Stimulated activated effector memory CD8-positive, alpha-beta T cell treated with anti-CD3 and anti-CD28 coated beads, Interleukin-12 subunit alpha, Interleukin-12 subunit beta, amount 100 ng/mL, for 72 hours (primary cell): ENCODE measurements at places on chromosomes 12 and 14.
A peak's percentile ranks its signal among the peaks of the same experiment; 100 is the strongest.

- DNase-seq = no peak
Observed at GRCh38 chr12:121794534-121795033, 1.1 kb upstream of the RHOF start.

DNA sequence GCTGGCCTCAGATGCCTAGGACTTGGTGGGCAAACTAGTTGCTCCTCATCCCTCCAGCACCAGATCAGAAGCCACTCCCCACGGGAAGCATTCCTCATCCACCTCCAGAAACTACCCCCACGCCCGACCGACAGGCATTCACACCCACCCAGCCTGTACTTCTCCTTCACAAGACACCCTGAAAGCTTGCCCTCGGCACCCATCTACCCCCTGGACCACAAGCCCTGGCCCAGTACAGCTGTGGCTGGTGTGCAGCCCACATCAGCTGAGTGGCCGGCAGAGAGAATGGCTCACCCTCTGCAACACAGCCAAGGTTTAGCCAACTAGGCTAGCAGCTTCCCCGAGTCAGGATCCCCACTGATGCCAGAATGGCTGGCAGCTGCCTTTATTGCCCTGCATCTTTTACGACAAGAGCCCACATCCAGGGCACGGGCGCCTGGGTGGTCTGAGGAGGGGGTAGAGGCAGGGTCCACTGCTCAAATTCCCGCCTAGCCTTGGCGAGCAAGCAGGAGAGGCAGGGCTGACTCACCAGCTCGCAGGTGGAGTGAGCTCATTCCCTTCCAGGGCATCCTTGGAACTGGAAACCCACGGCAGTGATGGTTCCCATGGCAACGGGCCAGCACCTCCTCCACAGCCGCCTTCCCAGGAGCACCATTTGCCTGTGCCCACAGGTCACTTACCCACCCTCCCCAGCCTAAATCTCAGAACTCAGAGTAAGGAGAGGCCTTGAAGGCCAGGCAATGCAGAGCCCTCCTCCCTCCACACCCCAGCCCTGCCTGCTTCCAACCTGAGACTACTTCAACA is 17.1 kb downstream of the ACTN1 start:
- DNase-seq = no peak

- peak; percentile 73 for DNase-seq
Observed at GRCh38 chr12:69330475-69331473, 17.4 kb upstream of the LYZ start.

DNA sequence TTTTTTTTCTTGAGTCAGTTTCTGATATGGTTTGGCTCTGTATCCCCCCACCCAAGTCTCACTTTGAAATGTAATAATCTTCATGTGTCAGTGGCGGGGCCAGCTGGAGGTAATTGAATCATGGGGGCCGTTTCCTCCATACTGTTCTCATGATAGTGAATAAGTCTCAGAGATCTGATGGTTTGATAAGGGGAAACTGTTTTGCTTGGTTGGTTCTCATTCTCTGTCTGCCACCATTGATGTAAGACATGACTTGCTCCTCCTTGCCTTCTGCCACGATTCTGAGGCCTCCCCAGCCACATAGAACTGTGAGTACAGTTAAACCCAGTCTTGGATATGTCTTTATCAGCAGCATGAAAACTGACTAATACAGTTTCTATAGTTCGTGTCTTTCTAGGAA is 42.9 kb downstream of the WNK1 start:
- DNase-seq = peak; percentile 75

DNA sequence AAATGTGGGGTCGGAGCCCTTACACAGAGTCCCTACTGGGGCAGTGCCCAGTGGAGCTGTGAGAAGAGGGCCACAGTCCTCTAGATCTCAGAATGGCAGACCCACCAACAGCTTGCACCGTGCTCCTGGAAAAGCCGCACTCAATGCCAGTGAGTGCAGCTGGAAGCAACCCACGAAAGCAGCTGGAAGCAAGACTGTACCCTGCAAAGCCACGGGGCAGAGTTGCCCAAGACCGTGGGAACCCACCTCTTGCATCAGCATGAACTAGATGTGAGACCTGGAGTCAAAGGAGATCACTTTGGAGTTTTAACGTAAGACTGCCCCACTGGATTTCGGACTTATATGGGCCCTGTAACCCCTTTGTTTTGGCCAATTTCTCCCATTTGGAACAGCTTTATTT is 12.3 kb downstream of the GTF2A1 start:
- no peak for DNase-seq

GRCh38 chr14:101460986-101461750 is 100.1 kb upstream of the DIO3 start:
- DNase-seq = no peak

DNA sequence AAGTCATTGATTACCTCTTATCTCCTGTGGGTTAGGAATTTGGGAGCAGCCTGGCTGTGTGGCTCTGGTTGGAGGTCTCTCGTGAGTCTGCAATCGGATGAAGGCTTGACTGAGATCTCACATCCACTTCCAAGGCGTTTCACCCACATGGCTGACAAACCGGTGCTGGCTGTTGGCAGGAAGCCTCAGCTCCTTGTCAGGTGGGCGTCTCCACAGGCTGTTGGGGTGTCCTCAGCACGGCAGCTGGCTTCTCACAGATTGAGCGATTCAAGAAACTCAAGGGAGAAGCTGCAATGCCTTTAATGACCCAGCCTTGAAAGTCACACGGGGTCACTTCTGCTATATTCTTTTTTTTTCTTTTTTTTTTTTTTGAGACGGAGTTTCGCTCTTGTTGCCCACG is 28.6 kb upstream of the CORO1C start:
- no peak for DNase-seq

DNA sequence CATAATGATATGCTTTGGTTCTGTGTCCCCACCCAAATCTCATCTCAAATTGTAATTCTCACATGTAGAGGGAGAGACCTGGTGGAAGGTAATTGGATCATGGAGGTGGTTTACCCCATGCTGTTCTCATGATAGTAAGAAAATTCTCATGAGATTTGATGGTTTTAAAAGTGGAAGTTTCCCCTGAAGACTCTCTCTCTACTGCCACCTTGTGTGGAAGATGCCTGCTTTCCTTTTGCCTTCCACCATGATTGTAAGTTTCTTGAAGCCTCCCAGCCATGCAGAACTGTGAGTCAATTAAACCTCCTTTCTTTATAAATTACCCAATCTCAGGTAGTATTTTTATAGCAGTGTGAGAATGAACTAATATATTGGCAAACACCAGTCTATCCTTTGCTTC is 260.4 kb upstream of the PPFIA2 start:
- no peak for DNase-seq

- DNase-seq = no peak
Observed at GRCh38 chr12:124980098-124980892, 8.6 kb downstream of the DHX37 start.

GRCh38 chr12:109394891-109395290 is 47.2 kb downstream of the MYO1H start:
- no peak for DNase-seq

DNA sequence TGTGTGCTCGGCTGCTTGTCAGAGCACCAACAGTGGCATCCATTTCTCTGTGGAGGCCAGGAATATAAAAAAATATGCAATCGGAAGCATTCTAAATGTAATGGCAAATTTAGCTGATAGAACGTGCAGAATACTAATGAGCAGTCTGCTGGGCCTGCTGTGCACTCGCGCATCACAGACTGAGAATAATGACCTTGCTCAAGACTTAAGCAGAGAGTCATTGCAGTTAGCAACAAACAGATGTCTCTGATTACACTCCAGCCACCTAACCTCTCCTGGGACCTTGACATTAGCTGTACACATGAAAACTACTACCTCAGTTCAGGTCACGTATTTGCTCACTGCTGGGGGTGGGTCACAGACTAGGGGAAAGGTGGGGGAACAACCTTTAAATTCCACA is 269.2 kb upstream of the DAAM1 start:
- DNase-seq = no peak

GRCh38 chr12:65800937-65801336 is 23.3 kb upstream of the HMGA2 start:
- DNase-seq = no peak

DNA sequence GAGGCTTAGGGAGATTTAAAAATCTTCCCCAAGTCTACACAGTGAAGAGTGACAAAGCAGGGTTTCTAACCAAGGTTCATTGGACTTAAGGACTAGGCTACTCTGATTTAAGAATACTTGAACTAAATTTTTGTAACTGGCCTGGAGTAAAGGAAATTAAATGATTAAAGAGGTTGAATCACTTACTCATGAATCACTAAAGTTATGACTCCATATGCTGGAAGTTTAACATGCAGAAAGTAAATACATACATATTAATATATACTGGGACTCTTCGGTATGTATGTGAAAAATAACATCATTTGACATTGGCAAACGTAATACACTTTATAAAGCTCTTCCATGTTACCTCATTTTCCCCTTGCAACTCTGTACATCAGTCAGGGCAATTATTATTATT is 322.9 kb downstream of the KCNH5 start:
- DNase-seq = no peak

DNA sequence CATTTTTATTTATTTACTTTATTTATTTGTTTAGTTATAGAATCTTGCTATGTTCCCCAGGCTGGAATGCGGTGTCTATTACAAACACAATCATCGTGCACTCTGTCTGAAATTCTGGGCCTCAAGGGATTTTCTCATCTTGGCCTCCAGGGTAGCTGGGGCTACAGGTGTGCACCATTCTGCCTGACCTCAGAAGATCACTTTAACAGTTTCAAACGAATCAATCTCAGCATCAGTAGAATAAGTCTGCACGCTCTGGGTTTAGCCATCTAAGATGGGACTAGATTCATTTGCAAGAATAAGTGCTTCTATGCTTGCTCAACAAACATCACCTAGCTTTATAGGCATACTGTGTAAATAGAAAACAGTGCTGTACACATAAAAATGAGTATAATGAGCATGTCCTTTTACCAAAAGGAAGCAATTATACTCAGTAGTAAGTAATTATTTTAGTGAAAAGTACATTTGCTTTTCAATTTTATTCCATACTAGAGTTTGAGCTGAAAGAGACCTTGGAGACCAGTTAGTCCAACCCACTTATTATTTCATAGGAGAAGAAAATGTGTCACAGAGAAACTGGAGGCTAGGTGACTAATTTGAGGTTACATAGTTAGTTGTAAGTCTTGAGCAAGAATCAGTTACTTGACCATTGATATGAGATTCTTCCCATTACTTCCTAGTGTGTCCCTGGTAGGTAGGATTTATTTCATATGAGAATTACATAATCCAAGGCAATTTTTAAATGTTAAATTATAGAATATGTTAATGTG is 456.5 kb upstream of the LMO3 start:
- DNase-seq = no peak

- no peak for DNase-seq
Observed at GRCh38 chr12:121892673-121893561, 4.3 kb downstream of the PSMD9 start.

GRCh38 chr12:129339336-129339735 is 486.1 kb downstream of the GLT1D1 start:
- no peak for DNase-seq

DNA sequence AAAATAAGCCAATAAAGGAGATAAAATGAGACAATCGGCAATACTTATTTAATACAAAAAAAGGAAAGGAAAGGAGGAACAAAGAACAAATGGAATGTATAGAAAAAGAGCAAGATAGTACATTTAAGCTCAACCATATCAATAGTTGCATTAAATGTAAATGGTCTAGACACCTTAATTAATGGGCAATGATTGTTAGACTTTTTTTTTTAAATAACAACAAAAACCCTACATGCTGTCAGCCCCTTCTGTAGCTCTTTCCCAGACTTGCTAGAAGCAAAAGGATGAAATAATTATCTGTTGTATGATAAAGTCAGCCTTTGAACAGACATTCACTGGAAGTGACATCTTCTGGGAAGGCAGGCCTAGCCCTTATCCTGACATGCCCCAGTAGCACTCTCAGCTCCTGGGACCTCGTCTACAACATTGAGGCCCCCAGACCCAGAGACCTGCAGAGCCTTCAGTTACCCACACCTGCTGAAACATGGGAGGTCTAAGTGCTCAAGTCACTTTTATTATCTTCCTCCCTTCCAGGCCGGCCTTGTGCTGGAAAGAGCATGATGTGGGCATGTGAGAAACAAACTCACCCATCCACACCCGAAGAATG is 13.4 kb downstream of the SIVA1 start:
- DNase-seq = no peak

DNA sequence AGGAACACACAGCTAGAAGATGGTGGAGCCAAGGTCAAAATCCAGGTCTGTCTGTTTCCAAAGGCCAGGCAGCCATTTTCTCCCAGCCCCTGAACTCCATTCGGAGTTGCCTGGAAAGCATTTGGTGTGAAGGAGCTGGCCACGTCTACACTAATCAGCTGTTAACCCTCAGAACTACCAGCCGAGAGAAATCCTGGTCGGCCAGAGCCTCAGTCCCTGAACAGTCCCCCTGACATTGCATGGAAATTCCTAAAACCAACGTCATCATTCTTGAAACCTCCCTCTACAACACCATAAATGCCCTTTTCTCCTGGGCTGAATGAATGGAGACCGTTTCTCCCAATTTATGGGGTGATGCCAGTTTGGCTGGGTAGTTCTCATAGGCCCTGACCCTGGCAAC is 245.6 kb downstream of the SLC41A2 start:
- DNase-seq = no peak

- no peak for DNase-seq
Observed at GRCh38 chr12:108821407-108822397, 35.7 kb downstream of the SSH1 start.

- no peak for DNase-seq
Observed at GRCh38 chr12:109989380-109989779, 6.8 kb downstream of the GIT2 start.

DNA sequence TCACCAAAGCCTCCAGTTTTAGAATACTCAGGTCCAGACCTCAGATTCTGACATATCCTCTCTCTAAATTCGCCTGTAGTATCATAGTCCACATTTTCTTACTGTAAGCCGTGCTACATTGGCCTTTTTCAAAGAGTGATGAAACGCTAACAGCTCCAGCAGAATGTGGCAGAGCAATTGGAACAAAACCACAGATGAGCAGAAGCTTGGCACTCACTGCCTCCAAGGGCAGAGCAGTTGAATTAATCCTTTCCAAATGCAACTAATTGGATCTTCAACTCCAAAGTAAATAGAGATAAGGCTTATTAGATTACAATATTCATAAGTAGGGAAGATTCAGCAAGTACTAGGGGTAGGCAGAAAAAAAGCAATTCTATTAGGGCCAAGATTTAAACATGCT is 128.3 kb downstream of the SLC35F4 start:
- no peak for DNase-seq

DNA sequence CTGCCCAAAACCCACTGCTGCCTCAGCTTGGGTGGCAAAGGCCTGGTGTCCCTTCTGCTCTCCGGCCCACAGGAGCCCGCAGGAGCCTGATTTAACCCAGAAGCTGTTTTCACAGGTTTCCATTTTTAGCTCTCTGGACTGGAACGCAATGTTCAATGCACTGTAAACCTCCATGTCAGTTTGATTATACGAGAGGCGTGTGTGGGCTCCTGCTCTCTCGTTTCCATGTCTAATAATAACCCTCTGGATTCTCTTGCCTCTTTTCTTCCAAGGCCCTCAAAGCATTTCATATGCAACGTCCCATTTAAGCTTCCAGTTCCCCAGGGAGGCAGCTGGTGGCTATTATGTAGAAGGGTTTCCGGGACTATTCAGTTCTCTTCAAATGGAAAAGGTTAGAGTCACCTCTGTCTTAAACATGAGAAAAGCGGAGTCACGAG is 161.1 kb downstream of the SUDS3 start:
- no peak for DNase-seq

GRCh38 chr14:73014105-73014504 is 12.8 kb downstream of the ZFYVE1 start:
- peak; percentile 56 for DNase-seq
